ENCODE measurements at places on chromosomes 1 and 21. TPM values are rescaled to one million over a fixed set of nuclear protein-coding genes. Genes with fewer than 3 reads are reported as not detected.

LORICRIN gene
- total RNA-seq, result not detected

C1orf74 gene
- total RNA-seq, result 3.5 TPM

KRTAP13-2 gene
- total RNA-seq, result not detected

HHAT gene
- total RNA-seq, result 1.6 TPM

OR2T1 gene
- total RNA-seq, result not detected

CHIA gene
- not detected for total RNA-seq

FAM163A gene
- total RNA-seq, result not detected

GJA4 gene
- total RNA-seq, result not detected

TMCO1 gene
- 73.2 TPM for total RNA-seq

PRPF38B gene
- total RNA-seq, result 63.5 TPM

CFHR2 gene
- not detected for total RNA-seq

RAB42 gene
- total RNA-seq, result not detected
